ENCODE measurements at places on chromosomes 11 and 22.

- DNase-seq = no peak
Observed at GRCh38 chr11:104700609-104701008, 197.7 kb downstream of the CASP12 start.

DNA sequence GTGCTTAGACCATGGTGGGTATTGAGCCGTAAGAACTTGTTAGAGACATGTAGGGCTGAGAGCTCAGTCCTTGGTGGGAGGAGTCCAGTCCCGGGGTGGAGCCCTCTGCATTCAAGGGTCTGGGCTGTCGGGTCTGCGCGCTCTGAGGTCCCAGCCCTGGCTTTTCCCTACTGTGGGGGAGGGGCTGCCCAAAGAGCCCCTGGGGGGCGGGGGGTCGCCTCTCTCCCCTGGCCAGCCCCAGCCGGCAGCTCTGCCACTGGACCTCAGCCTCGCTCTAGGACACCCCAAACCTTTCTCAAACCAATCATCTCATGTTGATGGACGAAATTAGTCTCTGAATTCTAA lies 1006.4 kb downstream of the BRD1 start:
- DNase-seq = no peak

- no peak for DNase-seq
Observed at GRCh38 chr11:74282914-74283371, 28.5 kb downstream of the P4HA3 start.

GRCh38 chr22:29626497-29627195 lies 23.2 kb downstream of the NF2 start:
- no peak for DNase-seq

DNA sequence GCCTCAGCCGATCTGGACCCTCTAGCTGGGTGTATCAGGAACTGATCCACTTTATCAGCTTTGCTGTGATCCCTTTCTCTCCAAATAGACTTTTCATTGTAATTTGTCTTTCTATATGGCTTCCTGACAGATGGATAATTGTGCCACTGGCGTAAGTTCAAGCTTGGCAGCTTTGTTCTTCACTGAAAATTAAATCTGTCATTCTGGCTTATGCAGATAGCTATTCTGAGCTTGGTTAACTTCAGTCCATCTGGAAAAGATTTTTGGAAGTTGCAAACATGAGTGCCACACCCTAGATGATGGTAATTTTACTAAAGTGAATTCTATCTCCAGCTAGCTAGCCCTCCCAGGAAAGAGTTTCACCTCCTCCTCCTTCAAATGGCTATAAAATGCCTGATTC lies 8.1 kb downstream of the OR5A2 start:
- DNase-seq = no peak

- DNase-seq = no peak
Observed at GRCh38 chr22:46076651-46077339, 73.5 kb upstream of the PPARA start.

DNA sequence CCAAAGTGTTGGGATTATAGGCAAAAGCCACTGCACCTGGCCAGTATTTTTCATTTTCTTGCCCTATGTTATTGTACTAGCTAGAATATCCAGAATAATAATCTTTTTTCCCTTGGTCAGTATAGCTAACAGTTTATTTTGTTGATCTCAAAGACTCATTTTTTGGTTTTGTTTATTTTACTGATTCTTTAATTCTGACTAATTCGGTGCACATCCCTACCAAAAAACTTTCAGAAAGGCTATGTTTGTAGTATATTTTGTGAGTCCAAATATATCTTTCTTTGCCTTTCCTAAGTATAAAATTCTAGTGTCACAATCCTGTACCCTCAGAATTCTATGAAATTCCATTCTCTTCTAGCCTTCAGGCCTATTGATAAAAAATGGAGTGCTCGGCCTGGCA lies 84.3 kb downstream of the PHF21A start:
- no peak for DNase-seq

- DNase-seq = no peak
Observed at GRCh38 chr11:86783661-86784060, 16.7 kb upstream of the PRSS23 start.

- DNase-seq = no peak
Observed at GRCh38 chr11:123292647-123293046, 97.6 kb upstream of the CLMP start.

- DNase-seq = no peak
Observed at GRCh38 chr22:20953668-20954500, 13.2 kb upstream of the AIFM3 start.

GRCh38 chr11:61926235-61926634 lies 8.9 kb upstream of the RAB3IL1 start:
- DNase-seq = no peak

GRCh38 chr11:128467610-128468041 lies 119.7 kb downstream of the ETS1 start:
- no peak for DNase-seq

GRCh38 chr11:113666584-113666983 lies 39.5 kb downstream of the TMPRSS5 start:
- DNase-seq = no peak

GRCh38 chr11:88353835-88354496 lies 16.4 kb upstream of the CTSC start:
- no peak for DNase-seq

GRCh38 chr11:68432874-68433273 lies 27.7 kb upstream of the PPP6R3 start:
- no peak for DNase-seq

DNA sequence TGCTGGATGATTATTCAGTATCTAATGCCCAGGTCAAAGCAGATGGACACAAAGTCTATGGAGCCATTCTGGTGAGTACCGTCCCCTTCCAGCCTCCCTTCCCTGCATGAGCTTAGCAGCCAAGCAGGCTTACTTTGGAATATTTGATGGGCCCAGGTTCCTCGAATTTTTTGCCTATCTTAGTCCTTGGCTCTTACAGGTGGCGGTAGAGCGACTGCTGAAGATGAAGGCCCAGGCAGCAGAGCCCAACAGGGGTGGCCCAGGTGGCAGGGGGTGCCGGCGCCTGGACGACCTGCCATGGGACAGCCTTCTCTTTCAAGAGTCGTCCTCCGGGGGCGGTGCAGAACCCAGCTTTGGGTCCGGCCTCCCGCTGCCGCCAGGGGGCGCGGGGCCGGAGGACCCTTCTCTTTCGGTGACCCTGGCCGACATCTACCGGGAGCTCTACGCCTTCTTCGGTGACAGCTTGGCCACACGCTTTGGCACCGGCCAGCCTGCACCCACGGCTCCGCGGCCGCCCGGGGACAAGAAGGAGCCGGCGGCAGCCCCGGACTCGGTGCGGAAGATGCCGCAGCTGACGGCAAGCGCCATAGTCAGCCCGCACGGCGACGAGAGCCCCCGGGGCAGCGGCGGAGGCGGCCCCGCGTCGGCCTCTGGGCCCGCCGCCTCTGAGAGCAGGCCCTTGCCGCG lies 741 bp upstream of the TMEM179B start:
- peak; percentile 72 for DNase-seq

- no peak for DNase-seq
Observed at GRCh38 chr11:43987384-43988039, 45.1 kb downstream of the C11orf96 start.

- no peak for DNase-seq
Observed at GRCh38 chr22:45179276-45180049, 15.7 kb downstream of the NUP50 start.

DNA sequence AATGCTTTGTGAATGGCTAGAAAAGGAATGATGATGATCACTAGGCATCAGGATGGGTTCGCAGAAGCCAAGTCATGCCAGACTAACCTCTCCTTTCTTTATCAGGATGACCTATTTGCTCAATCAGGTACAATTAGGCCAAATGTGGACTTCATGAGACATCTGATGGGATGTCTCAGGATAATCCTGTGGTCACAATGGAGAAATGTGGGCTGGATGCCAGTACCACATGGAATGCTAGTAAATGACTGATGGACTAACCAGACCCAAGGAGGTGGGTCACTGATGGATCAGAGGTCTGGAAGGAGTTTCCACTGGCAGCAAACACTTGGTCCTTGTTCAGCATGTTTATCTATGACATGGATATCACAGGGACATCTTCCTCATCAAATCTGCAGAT lies 94.8 kb upstream of the PHOX2A start:
- DNase-seq = no peak

GRCh38 chr11:40246983-40247382 lies 1212.5 kb downstream of the LRRC4C start:
- DNase-seq = no peak

- DNase-seq = no peak
Observed at GRCh38 chr11:65133724-65134123, 595 bp downstream of the SYVN1 start.

DNA sequence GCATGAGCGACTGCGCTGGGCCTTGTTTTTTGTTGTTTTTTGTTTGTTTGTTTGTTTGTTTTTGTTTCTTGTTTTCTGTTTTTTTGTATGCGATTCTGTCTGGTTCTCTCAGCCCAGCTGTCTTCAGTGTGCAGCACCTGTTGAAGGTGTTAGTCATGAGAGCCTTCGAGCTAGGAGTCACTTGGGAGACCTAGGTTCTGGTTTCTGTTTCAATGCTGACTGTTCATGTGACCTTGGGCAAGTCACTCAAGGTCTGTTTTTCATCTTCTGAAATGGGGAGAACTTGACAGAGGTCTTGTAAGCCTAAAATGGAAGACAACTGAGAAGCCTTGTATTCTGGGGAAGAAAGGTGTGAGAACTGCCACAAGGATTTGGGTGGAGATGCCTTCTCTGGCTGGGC lies 1.8 kb downstream of the DCPS start:
- no peak for DNase-seq

DNA sequence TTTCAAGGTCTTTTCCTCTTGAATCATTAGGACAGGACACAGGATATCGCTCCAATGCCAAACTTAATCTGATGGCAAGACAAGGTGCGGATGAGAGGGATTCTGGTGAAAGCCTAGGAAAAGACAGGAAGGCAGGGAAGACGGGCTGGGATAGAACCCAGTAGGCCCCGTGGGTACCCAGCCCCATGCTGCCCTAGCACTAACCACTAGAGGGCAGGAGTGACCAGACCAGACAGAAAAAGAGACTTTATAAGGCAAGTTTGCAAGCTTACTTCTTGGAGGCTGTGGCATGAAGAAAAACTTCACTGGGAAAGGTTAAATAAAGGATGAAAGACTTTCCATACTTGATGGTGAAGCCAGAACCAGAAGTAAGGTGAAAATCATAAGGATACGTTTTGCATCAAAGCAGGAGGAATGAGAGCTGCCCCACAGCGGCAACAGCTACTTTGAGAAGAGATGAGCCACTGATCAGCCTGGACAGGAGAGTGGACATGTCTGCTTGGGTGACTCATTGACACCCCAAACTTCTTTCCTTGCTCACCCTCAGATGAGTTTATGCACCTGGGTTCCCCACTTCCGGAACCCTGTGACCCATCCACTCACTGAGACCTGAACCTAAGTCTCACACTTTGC lies 39.8 kb downstream of the SYN3 start:
- DNase-seq = peak; percentile 23

DNA sequence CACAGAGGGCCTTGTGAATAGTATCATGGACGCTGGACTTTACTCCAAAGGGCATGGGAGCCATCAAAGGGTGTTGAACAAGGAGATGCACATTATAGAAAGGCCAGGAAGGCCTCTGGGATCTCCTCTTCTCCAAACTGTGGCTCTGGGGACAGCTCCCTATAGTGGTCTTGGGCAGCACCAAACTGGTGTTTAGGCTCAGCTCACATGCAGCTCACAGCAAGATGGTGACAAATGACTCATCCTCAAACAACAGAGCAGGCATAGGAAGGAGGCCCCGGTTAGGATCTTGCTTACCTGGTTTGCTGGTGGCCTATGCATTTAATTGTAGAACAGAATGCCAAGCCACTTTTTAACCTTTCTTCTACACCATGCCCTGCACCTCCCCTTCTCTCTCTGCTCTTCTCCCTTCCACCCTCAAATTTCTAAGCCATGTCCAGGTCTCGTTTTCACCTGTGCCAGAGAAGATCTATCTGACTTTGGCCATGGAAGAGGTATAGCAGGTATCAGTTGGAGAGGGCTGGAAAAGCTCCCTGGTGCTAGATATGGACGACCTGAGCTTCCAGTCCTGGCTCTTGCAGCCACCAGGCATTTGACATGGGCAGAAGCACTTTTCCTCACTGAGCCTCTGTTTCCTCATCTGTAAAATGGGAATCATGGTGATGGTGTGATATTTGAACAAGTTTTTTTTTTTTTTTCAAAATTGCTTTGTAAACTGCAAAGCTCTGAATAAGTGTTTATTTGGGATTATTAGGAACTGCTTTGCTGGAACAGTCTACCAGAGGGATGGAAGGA lies 14.4 kb upstream of the EHF start:
- no peak for DNase-seq

GRCh38 chr11:19978668-19979518 lies 181.4 kb downstream of the DBX1 start:
- DNase-seq = no peak

DNA sequence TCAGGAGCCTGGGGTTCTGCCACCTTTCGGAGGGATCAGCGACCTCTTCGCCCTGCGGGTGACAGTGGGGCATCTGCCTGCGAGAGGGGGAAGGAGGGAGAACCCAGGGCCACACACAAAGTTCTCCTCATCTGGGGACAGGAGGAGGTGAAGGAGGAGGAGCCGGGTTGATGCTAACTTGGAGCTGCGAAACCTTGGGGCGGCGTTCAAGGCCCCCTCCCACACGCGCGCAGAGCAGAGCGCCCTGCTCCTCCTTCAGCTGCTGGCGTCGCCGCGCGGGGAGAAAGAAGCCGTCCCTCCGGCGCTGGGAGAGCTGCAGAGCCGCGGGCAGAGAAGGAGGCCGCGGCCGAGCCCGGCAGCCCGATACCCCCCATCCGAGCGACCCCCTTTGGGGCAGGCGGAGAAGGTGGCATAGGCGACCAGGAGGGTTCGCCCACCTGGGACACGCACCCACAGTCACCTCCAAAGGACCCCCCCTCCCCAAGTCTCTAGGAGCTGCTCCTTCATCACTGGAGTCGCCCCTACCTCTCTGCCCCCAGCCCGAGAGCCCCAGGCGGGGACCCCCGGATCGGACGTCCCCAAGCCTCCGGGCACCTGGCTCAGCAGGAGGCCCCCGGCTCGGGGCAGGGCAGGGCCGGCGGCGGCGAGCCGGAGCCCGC lies at the start of gene RASD2:
TSS of gene RASD2 (plus strand) at position 237 of the 659 bp plus-strand sequence. CDS start 5,979 bp downstream, outside the sequence.
- DNase-seq = no peak

- DNase-seq = no peak
Observed at GRCh38 chr11:44959064-44959463, 8.4 kb upstream of the TP53I11 start.

GRCh38 chr11:19326499-19326898 lies 85.8 kb upstream of the E2F8 start:
- no peak for DNase-seq

DNA sequence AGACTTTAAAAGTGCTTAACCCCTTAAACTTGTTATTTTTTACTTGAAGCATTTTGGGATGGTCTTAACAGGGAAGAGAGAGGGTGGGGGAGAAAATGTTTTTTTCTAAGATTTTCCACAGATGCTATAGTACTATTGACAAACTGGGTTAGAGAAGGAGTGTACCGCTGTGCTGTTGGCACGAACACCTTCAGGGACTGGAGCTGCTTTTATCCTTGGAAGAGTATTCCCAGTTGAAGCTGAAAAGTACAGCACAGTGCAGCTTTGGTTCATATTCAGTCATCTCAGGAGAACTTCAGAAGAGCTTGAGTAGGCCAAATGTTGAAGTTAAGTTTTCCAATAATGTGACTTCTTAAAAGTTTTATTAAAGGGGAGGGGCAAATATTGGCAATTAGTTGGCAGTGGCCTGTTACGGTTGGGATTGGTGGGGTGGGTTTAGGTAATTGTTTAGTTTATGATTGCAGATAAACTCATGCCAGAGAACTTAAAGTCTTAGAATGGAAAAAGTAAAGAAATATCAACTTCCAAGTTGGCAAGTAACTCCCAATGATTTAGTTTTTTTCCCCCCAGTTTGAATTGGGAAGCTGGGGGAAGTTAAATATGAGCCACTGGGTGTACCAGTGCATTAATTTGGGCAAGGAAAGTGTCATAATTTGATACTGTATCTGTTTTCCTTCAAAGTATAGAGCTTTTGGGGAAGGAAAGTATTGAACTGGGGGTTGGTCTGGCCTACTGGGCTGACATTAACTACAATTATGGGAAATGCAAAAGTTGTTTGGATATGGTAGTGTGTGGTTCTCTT lies 2.8 kb downstream of the MALAT1 start:
- DNase-seq = no peak
